ENCODE measurements at places on chromosomes 5 and 9. TPM values are rescaled to one million over a fixed set of nuclear protein-coding genes. Genes with fewer than 3 reads are reported as not detected.

PCDHB2 gene
- 1.8 TPM for total RNA-seq

CDKN2B-AS1 gene
- not detected for total RNA-seq

GARIN3 gene
- total RNA-seq: not detected

LIX1 gene
- not detected for total RNA-seq

GRCh38 chr5:109611505-109611904, 78.2 kb upstream of the MAN2A1 start:
- DNase-seq: no peak

- DNase-seq: no peak
Measured at GRCh38 chr5:72288924-72289323, 31.1 kb downstream of the MRPS27 start.

GRCh38 chr5:99000221-99000620, 71.4 kb upstream of the CHD1 start:
- DNase-seq: no peak

DNA sequence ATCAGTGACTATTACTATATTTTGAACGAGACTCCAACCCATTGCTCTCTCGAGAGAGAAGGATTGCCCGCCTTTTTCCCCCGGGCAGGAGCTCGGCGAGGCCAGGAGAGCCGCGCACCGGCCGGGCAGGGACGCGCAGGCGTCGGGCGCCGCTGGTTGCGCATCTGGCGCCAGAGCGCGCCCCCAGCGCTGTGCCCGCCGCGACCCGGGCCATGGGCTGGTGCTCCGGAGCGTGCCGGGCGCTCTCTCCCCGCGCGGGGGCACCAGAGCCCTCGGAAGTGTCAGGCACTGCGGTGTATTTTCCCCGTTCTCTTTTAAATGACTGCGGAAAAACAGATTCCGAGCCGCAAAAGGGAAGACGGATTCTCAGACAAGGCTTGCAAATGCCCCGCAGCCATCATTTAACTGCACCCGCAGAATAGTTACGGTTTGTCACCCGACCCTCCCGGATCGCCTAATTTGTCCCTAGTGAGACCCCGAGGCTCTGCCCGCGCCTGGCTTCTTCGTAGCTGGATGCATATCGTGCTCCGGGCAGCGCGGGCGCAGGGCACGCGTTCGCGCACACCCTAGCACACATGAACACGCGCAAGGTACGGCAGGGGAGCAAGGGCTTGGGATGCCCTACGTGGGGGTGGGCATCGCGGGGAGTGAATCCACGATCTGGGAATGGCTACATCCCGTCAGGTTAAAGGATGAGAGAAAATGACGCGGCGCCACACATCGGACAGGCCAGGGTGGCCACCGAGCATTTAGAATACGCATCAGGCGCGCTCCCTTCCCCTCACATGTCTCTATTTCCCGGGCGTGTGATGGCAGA, 1.1 kb upstream of the NTRK2 start:
- peak; percentile 82 for DNase-seq

GRCh38 chr9:130020618-130021017, 22.4 kb downstream of the FNBP1 start:
- no peak for DNase-seq

GRCh38 chr5:40547557-40547956, 132.2 kb upstream of the PTGER4 start:
- DNase-seq: no peak

- no peak for DNase-seq
Measured at GRCh38 chr9:117232281-117232680, 182.6 kb downstream of the ASTN2 start.

GRCh38 chr5:76372323-76373054, 30.6 kb upstream of the IQGAP2 start:
- DNase-seq: no peak

DNA sequence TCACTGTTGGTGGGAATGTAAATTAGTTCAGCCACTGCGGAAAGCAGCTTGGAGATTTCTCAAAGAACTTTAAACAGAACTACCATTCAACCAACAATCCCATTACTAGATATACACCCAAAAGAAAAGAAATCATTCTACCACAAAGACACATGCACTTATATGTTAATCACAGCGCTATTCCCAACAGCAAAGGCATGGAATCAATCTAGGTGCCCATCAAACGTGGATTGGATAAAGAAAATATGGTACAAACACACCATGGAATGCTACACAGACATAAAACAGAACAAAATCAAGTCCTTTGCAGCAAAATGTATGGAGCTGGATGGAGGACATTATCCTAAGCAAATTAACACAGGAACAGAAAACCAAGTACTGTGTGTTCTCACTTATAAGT, 42.1 kb downstream of the PRUNE2 start:
- DNase-seq: no peak

Data from right atrium auricular region (tissue), 2 donors.